ENCODE measurements at places on chromosomes 2 and 18.
A peak's percentile ranks its signal among the peaks of the same experiment; 100 is the strongest.

- DNase-seq: no peak
These were observed 32.8 kb downstream of the TTC32 start for GRCh38 chr2:19868701-19869580.

DNA sequence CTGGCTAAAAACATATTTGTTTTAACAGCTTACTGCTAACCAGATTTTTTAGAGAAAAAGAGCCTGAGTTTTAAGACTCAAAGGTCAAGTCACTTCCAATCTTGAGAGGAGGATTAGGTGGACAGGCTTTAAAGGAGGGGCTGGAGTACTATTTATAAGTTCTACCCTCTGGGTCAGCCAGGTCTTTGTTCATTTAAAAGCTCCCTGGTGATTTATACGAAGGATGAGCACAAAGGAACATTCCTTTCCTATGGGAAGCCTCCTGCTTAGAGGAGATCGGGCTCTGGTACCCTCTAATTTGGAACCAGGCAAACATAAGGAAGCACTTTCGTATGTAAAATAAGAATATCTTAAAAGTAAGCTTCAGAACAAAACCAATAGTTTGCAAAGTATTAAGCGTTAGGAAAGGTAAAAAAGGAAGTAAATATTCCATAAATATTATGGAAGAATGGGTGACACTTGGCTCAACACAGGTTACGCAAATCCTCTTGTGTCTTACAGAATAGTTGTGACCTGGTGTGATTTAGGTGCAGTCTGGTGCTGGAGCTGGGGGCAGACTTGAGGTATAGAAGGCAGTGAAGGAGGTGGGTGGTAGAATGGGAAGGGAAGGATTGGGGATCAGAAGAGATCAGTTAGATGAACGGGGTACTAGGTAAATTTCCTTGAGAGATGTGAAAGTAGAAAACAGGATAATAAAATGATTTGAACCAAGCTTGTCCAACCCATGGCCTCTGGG lies 35.6 kb downstream of the PDE6D start:
- no peak for DNase-seq

GRCh38 chr2:45922577-45922988 lies 271.1 kb downstream of the PRKCE start:
- DNase-seq: peak; percentile 41

GRCh38 chr2:68737711-68738110 lies 3.1 kb downstream of the ARHGAP25 start:
- no peak for DNase-seq

DNA sequence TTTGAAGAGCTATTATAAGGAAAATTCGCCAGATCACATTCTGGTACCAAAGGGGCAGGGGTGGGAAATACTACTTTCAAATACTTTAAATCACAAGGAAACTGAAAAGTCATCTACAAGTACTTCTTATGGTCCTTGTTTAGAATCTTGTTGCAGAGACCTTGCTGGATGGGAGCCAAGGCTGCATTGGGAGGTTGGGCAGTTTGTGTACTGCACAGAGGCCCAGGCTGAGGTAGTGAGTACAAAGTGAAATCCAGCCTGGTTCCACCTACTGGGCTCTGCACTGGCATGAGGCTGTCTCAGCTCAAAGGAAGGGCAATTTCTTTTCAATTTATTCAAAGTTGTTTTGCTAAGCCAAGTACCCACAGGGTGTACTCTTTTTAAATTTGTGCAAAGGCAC lies 140.3 kb upstream of the DLX2 start:
- DNase-seq: no peak

DNA sequence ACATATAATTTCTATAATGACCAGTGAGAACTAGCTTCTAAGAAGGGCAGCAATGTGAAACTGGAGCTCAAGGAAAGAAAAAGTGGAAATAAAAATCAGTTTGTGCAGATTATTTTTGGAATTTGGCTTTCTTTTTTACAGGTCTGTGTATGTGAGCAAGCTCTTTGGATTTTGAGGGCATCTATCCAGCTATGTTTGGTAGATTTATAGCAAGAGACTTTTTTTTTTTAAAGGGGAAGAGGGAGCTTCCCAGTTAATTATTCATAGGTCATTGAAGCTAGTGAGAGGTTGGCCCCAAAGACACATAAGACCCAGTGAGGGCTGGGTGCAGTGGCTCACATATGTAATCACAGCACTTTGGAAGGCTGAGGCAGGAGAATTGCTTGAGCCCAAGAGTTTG lies 24.0 kb upstream of the COLEC12 start:
- no peak for DNase-seq

DNA sequence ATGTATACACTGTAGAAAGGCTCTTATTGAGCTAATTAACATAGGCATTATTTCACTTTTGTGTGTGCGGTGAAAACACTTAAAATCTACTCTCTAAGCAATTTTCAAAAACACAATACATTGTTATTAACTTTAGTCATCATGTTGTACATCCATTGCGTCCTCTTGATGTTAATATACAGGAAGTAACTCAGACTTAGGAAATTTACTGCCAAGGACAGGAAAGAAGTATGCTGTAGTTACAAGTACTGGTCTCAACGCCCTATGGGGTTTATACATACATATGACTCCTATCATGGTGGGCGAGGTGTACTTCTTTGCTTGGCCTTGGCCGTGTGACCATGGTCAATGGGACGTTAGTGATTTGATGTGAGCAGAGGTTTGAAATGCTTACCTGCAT lies 15.5 kb downstream of the SCTR start:
- DNase-seq: no peak

DNA sequence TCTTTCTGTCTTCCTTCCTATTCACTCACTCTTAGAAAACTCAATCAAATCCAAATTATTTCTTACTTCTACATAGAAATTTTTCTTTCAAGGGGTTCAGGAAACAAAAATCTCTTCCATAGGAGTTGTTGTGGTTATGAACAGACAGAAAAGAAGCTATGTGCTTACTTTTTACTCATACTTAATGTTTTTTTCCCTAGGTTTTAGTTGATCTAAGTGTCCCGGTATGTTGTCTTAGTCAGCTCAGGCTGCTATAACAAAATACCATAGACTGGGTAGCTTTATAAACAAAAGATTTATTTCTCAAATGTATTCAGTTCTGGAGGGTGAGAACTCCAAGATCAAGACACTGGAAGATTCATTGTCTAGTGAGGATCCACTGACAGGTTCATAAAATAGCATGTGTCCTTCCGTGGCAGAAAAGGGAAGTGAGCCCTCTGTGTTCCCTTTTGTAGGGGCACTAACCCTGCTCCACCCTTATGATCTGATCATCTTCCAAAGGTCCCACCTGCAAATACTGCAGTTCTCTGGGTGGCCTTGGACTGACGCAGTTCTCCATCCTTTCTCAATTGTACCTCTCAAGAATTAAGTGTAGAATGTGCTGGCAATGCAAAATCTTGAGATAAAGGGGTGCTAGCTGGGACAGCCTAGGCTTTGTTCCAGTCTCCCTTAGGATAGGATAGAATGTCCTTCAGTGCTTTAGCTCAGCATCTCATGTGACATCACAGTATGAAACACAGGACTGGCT lies 14.4 kb upstream of the VRK2 start:
- no peak for DNase-seq

DNA sequence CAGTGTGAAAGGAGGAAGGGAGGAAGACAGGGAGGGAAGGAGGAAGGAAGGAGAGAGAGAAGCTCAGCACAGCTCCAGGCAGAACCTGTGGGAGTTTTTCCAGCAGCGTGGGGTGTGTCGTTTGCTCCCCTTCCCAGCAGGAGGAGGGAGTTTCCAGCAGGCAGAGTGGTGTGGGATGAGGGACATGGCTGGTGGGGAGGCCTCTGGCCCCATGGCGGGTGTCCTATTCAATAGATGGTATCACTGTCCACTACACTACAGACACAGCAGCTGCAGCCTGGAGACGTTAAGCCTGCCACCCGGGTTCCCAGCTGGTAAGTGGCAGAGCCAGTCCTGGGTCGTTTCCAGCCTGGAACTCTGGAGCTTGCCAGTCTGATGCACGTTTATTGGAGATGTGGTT lies 44.7 kb downstream of the GLI2 start:
- no peak for DNase-seq

DNA sequence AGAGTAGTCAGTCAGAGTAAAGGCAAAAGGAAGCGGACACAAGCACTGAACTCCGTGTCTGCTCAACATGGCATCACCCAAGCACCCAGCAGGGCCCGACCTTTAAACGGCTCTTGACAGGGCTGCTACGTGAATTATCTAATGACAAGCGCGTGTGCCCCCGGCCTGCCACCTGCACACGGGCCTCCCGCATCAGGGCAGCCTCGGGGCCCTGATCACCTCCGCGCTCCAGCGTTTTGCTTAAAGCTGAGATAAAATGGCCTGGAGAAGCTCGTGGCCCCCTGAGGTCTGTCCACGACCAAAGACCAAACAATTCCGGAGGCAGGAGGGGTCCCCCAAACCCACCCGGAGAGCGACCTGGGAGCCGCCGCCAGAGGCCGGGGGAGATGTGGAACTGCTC lies 376 bp downstream of the NDUFA10 start:
- DNase-seq: no peak

- no peak for DNase-seq
These were observed 158.8 kb upstream of the SLC39A10 start for GRCh38 chr2:195498176-195498575.

DNA sequence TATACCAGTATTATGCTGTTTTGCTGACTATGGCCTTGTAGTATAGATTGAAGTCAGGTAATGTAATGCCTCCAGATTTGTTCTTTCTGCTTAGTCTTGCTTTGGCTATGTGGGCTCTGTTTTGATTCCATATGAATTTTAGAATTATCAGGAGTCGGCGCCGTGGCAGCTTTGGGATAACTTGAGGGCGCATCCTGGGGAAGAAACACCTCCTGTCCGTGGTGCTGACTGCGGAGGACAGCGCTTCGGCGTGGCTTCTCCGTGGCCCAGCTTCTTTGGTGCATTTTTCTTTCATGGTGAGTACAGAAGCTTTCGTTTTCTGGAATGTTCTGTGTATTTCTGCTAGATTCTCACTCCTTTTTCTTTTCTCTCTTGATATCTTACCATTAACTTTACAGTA lies 25.2 kb downstream of the CCDC74A start:
- no peak for DNase-seq

- no peak for DNase-seq
These were observed 344.1 kb upstream of the NXPH2 start for GRCh38 chr2:139124271-139124670.

DNA sequence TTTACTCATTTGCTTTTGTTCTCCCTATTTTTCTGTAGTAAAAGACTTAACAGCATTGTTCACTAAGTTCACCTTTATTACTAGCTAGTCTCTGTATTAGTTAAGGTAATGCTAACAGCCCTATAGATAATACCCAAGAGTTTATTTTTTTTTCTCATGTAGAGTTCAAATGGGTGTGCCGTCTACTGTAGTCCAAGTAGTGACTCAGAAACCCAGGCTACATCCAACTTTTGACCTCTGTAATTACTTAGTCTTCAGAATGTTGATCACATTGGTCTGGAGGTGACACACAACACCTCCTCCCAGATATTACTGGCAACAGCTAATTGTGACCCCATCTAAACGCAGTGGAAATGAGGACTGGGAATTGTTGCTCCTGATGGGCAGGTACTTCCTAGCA lies 7.7 kb downstream of the COQ10B start:
- DNase-seq: no peak

DNA sequence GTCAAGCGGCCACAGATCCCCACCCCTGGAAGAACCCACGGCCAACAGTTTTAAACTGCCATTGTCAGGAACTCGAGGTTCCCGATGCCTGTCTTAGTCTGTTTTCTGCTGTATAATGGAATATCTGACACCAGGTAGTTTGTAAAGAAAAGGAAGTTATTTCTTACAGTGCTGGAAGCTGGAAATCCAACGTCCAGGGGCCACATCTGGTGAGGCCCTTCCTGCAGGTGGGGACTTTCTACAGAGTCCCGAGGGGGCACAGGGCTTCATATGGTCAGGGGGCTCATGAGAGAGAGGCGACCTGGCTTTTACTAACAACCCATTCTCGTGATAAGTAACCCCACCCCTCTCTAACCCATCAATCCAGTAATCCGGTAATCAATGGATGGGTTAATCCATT lies 501.6 kb upstream of the MYT1L start:
- DNase-seq: no peak

GRCh38 chr2:129117434-129117833 lies 798.8 kb upstream of the HS6ST1 start:
- DNase-seq: no peak

DNA sequence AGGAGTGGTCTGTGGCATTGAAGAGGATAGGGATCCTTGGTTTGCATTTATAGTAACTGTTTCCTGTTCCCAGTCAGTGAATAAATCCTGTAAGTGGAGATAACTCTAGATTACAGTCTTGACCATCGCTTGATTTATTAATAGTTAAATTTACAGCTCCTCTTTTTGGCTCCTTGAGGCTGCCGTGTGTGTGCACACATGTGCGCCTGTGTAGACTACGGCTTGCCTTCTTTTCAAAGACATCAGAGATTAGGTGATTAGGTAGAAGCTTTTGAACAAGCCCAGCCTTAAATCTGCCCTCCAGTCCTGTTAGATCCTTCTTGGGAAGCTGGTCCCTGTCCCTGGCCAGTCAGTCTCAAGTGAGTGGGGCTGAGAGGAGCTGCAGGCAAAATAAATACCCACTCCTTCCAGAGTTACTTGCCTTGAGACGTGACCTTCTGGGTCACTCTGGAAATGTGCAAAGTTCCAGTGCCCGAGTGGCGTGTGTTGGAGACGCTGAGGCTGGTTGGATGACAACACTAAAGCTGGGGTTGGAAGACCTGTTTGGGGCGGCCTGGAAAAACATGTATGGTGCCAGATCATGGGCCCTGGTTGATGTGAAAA lies 32.0 kb downstream of the TCF7L1 start:
- no peak for DNase-seq

- DNase-seq: no peak
These were observed 3.9 kb downstream of the CTLA4 start for GRCh38 chr2:203871371-203871983.

DNA sequence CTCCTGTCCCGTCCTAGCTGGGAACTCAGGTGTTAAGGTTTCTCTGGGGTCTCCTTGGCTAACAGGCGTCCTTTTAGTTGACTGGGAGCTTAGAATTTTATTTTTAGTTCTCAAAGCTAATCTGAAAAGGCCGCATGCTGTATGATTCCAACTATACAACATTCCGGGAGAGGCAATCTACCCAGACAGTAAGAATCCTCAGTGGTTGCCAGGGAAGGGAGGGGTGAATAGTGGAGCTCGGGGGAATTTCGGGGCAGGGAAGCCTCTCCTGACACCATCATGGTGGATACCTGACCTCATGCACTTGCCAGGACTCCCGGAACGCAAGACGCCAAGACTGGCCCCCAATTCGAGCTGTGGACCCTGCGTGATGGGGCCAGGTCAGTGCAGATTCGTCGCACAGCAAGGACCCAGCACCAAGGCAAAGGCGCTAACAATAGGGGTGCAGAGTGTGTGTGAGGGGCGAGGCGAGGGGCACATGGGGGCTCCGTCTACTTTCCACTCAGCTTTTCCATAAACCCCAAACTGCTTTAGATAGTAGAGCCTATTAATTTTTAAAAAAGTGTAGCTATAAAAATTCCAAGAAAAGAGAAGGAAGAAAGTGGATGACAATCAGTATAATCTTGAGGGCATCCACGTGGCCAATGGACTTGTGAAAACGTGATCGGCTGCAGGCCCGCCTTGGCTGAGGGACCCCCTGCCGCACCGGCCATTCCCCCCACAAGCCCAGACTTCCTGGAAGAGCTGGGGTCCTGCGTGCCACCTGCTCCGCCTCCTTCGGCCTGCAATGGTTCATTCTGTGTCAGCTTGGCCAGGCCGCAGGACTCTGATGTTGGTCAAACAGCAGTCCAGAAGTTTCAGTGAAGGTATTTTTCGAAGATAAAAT lies 17.3 kb downstream of the PDCD1 start:
- DNase-seq: no peak

GRCh38 chr18:23377669-23378301 lies 75.3 kb upstream of the RIOK3 start:
- DNase-seq: no peak
